Activated CD8-positive, alpha-beta memory T cell treated with anti-CD3 and anti-CD28 coated beads for 48 hours (primary cell): ENCODE measurements at places on chromosomes 3 and 15.

DNA sequence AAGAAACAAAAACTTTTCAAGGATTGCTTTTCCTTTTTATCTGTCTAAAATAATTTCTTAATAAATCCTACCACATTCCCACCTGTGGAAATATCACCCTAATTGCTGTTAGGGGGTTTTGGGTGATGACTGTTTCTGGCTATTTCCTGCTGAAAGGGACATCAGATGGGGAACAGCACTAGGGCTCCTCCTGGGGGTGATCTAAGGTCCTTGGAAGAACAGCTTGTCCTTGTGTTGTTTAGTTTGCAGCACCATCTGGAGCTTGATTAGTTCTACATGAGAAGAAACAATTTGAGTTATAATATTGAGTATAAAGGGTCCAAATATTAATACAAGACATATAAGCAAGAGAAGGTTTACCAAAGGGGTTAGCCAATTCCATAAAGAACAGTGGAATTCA, 18.7 kb downstream of the OR5H15 start:
- no peak for DNase-seq

GRCh38 chr3:177420651-177421480, 223.6 kb upstream of the TBL1XR1 start:
- no peak for DNase-seq

DNA sequence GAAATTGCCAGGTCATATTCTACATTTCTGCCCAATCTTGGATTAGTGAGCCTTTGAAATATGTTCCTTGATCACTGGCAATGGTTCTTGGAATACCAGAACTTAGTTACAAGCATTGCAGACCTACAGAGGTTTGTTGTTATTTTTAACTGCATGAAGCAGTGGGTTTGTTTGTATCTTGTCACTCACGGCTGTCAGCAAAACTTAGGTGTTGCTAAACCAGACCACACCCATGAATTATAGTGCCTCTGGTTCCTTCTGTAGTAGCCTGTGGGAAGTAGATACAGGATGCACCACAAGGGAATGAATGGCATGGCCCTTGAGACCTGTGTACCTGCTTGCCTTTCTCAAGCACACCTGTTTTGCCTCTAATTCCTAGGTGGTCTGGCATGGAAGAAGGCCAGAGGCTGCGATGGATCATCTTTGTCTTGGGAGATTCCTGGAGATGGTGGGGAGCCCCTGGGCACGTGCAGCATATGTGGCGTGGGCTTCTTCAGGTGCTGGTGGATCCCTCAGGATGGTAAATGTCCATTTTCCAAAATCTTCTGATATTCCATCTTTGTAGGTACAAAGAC, 138.8 kb downstream of the SNRPN start:
- DNase-seq: no peak

- no peak for DNase-seq
These were observed 45.3 kb upstream of the MAGEF1 start for GRCh38 chr3:184757022-184757651.

DNA sequence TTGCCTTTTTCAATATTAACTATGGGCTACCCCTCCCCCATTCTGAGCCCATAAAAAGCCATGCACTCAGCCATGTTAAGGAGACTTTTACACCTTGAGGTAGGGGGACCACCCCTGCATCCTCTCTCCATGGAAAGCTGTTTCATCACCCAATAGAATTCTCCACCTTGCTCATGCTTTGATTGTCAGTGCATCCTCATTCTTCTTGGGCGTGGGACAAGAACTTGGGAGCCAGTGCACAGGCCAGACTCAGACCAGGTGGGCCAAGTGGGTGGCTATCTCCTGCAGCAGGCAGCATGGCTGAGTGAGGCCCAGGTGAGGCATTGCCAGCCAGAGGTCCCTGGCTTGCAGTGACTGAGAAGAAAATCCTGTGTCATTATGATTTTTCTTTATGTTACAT, 357.4 kb upstream of the CDIN1 start:
- DNase-seq: no peak
